ENCODE measurements at places on chromosomes 13 and 19.
A peak's percentile ranks its signal among the peaks of the same experiment; 100 is the strongest.

DNA sequence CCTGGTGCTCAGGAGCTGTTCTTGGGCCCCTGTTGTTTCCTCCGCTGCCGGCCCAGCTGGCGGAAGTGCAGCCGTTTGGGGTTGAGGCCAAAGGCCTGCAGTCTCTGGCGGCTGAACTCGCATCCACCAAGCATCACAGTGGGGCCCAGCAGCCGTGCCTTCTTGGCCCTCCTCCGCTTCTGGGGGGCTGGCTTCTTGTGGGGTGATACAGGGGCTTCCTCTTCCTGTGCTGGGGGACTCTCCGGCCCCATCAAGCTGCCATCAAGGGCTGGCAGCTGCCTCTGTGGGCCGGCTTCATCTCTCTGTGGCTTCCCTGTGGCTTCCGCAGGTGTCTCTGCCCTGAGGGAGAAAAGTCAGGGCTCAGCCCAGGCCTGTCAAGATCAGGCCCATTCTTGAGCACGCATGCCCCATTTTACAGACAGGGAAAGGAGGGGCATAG, 10.3 kb downstream of the ATG4D start:
- peak; percentile 63 for DNase-seq

DNA sequence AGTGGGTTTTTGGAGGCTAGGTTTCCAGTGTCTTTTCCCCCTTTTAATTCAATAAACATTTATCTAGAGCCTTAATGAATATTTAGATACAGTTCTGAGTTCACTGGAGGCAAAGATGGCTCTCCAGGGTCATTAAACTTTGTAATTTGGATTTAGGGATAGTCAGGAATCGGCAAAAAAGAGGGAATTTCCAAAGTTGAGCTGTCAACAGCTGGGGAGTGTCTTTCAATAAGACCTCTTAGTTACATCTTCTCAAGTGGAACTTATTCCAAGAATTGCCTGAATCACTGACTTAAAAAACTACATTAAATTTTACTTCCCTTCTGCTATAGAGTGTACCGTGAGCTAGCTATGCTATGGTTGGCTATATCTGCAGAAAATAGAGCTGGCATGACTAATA, 2.0 kb downstream of the LRCH1 start:
- DNase-seq, result no peak

DNA sequence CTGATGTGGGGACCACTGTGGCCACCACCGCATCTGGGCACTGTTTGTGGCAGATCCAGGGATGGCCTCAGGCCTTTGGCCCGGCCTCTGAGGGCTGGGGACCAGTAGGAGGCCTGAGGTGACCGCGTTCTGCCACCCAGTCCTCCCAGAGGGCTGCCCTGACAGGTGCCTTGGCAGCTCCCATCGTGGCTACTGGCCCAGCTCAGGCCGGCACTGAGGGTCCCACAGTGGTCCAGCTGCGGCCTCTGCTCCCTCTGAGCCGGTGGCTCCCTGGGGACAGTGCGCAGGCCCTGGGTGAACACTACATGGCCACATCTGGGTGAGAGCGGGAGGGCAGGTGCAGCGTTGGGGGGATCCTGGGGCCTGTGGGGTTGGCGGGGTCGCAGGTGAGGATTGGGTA, 61.9 kb downstream of the KDM4B start:
- DNase-seq, result no peak

GRCh38 chr13:109858319-109858718, 71.9 kb upstream of the IRS2 start:
- DNase-seq, result no peak

All from stimulated activated CD8-positive, alpha-beta memory T cell treated with anti-CD3 and anti-CD28 coated beads, Interleukin-15, amount 100 ng/mL, for 48 hours (primary cell).